ENCODE measurements at places on chromosomes 11 and 22. TPM values are rescaled to one million over a fixed set of nuclear protein-coding genes. Genes with fewer than 3 reads are reported as not detected.
A peak's percentile ranks its signal among the peaks of the same experiment; 100 is the strongest.

MS4A6E gene
- not detected for polyA plus RNA-seq

UPK2 gene
- 3.3 TPM for polyA plus RNA-seq

DNA sequence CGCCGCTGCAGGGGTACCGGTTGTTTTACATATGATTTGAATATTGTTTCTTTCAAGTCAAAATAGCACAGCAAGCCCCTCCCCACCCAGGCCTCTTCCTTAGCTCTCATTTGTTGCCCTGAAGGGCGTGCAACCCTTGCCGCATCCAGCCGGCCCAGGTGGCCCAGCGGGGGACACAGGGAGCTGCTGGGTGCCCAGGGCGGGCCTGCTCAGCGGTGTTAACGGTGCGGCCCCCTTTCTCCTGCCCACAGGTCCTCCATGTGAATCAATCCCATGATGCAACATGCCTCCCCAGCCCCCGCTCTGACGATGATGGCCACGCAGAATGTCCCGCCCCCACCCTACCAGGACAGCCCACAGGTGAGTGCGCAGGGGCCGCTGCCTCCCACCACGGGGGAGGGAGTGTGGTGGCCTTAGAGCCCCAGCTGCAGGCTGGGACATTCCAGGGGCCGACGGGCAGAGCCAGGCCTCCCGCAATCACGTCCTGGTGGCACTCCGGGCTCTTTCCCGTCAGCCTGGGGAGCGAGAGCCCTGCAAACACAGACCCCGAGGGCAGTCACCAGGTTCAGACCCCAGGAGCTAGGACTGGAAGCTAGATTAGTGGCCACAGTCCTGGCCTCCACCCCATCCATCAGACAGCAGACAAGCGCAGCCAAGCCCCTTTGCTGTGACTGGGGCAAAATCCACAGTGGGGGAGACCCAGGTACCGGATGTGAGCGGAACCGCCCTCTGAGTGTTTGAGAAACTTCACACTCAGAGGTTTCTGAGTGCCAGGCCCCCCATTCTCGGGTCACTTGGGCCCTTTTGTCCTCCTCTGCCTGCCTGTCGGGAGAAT is 144.8 kb downstream of the FEZ1 start:
- DNase-seq = no peak

ENTHD1 gene
- polyA plus RNA-seq = not detected

GRCh38 chr11:115263799-115264656 is 240.2 kb downstream of the CADM1 start:
- no peak for DNase-seq

OR52A1 gene
- 0.10 TPM for polyA plus RNA-seq

MMP8 gene
- polyA plus RNA-seq = not detected

NLRP10 gene
- polyA plus RNA-seq = not detected

DNA sequence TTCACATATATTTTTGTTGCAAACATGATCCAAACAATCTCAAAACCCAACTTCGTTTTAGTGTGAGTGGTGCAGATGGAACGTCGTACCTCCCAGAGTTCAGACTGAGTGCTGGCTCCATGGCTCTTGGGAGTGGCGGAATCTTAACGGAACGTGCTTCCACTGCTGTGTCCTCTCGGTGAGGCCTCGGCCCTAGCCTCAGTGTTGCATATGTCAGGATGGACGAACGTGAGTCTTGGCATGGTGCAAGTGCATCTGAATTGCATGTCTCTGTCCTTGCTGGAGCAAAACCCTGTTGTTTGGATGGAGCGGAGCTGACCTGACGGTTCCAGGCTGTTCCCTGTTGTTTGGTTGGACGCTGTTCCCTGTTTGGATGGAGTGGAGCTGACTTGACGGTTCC is 306.8 kb downstream of the TBC1D22A start:
- no peak for DNase-seq

DNA sequence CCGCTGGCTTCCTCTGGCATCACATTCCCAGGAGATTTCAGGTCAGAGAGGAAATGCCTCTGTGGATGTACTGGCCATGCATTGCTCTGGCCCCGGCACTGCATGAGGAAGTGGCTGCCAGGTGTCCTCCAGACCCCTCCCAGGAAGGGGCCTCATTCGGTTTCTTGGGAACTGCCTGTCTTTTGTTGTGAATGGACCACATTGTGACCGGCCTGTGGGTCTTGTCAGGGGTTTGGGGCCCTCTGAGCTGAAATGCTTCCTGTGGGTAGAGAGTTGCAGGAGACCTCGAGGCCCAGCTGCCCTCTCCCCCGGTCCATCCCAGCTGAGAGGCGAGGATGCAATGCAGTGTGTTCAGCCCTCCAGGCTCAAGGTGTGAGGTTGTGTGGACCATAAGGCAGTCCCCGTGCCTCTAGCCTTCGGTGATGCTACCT is 18.8 kb upstream of the ST3GAL4 start:
- DNase-seq = no peak

KRTAP5-8 gene
- polyA plus RNA-seq = not detected

RASSF10 gene
- 9.9 TPM for polyA plus RNA-seq

DNA sequence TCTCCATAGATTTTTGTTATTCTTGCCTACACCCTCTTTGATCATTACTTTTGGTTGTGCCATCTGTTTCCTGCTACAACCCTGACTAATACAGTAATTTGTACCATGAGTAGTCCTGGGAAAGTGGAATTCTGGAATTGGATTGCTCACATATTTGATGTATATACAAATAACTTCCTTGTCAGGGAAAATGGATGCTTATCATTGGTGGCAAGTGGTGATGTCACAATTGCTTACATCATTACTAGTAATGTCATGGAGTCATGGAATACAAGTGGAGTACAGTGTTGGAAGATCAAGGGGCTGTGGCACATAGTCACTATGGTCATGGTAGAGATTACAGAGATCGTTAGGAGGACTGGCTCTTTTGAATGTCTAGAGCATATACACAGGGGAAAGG is 24.4 kb downstream of the AASDHPPT start:
- DNase-seq = no peak

OR4A16 gene
- polyA plus RNA-seq = not detected

- no peak for DNase-seq
Measured at GRCh38 chr22:27132400-27132799, 475.0 kb downstream of the MIAT start.

DNA sequence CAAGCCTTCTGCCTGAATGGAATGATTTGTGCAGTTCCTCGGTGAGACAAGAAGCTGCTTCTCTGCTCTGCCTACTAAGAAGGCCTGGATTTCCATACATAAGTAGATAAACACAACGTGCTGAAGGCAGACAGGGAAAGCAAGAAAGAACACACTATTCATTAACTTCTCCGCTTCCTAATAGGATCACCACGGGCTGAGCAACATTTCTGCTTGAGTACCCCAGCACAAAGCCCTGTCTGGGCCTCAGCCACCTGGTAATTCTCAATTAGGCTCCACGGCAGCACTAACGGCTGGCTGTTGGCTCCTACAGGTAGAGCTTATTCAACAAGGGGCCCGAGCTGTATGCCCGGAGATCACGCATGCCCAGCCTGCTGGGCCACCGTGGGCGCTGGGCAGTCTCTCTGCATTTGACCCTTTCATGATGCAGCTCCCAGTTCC is 1156.6 kb downstream of the TBC1D22A start:
- DNase-seq = peak; percentile 27

PTPMT1 gene
- polyA plus RNA-seq = 83.7 TPM

- DNase-seq = peak; percentile 73
Measured at GRCh38 chr22:37464181-37464580, 22.0 kb downstream of the MFNG start.

GRCh38 chr11:9250139-9250582 is 15.0 kb downstream of the DENND5A start:
- DNase-seq = no peak

- DNase-seq = no peak
Measured at GRCh38 chr11:12026331-12027211, 18.1 kb upstream of the DKK3 start.

DNA sequence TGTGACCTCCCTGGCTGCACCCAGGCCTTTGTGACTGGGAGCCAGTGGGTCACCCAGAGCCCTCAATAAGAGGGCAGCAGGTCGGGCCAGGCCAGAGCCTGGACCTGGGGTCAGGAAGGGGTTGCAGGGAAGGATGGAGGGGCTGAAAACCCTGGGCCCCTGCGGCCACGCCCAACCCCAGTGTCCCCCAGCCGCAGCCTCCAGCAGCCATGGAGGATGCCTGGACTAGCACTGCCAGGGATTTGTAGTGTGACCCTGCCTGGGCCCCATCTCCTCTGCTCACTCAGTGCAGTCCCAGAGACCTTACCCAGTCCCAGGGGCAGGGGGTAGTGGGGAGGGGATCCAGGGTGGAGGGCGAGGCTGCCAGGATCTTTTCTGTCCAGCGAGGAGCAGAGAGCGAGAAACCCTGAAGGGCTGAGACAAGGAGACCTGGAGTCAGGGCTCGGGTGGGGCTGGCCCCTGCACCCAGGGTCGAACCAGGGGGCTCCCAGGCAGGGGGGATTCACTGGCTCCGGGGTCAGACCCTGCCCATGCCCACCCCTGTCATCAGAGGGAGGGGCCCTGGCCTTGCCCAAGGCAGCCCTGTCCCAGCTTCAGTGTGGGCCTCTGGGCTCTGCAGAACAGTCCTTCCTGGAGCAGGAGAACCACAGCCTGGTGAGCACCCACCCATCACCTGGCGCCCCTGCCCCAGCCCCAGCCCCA is 187.5 kb downstream of the IGLL1 start:
- DNase-seq = no peak

DNA sequence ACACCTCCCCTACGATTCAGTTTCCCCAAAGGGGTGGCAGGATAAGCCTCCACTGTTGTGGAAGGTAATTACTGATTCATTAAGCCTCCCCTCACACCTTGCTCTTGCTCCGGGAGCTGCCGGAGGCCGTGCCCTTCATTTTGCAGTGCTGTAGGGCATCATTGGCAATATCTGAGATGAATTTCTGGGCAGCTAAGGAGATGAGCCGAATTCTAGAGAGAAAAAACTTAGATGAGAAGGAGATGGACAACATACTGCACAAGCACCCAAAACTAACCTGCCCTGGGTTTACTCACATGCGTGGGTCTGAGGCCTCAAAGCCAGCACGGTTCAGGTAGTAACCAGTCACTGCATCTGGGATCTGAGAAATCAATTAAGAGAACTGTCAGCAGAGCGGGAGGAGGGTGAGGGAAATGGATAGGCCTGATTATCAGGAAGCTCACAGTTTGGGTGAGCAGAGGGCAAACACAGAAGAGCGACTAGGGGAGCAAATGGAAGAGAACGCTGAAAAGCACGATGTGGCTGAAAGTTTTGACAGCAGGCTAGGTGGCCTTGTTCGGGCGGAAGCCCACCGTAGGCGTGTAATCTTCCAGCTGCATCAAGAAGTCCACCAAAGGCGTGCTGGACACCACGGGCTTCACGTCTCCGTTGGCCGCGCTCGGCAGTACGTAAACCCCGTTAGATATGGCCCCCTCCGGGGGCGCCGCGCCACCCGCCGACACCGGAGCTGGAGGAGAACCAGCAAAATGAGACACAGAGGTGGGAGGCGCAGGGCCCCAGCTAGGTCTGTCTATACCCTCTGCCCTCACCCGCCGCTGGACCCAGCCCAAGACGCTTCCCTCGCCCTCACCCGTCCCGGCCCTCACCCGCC is 689 bp downstream of the TAF10 start:
- no peak for DNase-seq

GRCh38 chr22:26768952-26769351 is 111.6 kb downstream of the MIAT start:
- DNase-seq = no peak

- no peak for DNase-seq
Measured at GRCh38 chr11:836700-837099, 3.9 kb downstream of the CD151 start.

- DNase-seq = no peak
Measured at GRCh38 chr11:697811-698311, 2.2 kb downstream of the TMEM80 start.

OR51D1 gene
- not detected for polyA plus RNA-seq

DNA sequence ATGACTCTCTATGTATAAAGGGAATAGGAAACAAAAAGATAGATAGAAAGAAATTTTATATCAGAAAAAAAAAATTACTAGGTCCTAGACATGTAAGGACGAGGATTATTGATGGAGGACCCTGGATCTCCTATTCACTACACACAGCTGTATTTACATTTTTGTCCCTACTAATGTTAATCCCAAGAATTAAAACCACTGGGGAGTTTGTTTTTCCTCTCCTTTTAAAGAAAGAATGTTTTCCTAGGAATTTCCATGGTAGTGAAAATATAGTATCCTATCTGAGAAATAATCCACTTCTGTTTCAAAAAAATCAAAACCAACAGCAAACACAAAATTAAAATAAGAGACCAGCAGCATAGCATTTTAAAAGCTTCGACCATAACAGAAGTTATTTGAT is 41.1 kb downstream of the PDGFD start:
- DNase-seq = no peak

DNA sequence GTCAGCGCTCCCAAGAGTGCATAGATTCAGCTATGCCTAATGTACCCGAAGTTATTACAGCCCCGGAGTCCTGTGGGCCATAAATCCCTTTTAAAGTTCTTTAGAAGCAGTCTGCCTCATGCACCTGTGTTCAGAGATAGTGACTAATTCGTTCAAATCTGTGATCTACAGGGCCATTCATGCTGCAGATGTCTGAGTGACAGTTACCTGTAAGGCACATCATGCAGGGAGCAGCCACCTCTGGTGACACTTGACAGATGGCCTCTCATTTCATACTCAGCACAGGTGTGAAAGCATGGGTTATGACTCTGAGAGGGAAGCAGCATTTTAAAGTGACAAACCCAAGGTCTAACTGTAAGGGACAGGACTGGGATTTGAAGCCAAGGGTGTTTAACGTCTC is 2.4 kb upstream of the E2F8 start:
- no peak for DNase-seq

- no peak for DNase-seq
Measured at GRCh38 chr22:33299245-33299956, 241.2 kb upstream of the SYN3 start.

GRCh38 chr22:35510481-35510934 is 30.1 kb upstream of the RASD2 start:
- no peak for DNase-seq

ST14 gene
- polyA plus RNA-seq = 2.8 TPM

DNA sequence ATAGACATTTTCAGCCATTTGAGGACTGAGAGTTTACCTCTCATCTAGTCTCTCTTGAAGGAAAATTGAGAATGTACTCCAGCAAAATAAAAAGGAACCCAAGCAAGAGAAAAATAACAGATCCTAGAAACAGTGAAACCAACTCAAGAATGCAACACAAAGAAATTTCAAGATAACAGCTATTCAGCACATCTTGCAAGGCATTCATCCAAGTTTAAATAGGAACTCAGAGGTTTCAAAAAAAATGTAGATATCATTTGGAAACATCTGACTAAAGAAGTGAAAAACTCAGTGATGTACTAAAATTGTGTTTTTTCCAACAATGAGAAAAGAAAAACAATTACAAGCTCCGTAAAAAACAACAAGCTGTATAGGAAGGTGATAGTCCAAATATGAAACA is 76.4 kb downstream of the TMEM135 start:
- no peak for DNase-seq

WEE1 gene
- 32.5 TPM for polyA plus RNA-seq

GRCh38 chr22:50084080-50084477 is 1.1 kb downstream of the MLC1 start:
- no peak for DNase-seq

DNA sequence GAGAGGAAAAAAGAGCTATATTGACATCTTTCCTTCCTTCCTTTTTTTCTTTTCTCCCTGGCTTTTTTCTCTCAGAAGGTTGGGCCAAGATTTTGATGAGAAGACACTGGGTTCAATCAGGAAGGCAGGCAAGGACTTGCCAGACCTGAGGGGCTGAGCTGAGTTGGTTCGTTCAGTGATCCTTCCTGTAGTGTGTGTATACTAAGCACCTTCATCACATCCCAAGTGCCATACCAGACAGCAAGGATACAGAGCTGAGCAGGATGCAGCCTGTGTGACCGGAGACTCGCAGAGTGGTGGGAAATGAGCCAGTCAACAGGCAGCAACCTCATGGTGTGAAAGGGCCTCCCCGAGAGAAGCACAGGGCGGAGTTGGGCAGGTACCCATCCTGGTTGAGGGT is 95.5 kb downstream of the SPON1 start:
- DNase-seq = no peak

GRCh38 chr11:78290293-78291176 is 101.8 kb downstream of the USP35 start:
- DNase-seq = no peak
